ENCODE measurements at places on chromosomes 3 and 15.

DNA sequence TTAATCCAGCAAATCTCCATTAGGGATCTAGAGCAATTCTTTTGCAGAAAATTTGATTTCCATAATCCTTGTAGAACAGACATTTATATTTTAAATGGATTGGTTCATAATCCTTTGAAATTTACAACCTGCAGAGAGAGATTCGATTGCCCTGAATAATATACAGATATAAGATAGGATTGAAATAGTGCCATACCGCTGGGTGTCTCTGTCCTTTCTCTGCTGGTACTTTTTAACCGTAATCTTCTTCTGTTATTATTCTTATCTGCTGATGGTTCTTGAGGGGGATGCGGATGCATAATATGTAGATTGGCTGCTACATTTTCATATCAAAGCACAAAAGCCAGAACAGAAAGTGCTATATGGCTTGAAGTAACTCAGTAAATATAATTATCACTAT, 182.2 kb downstream of the CFAP20DC start:
- DNase-seq, result no peak

GRCh38 chr3:195508185-195508584, 34.9 kb downstream of the PPP1R2 start:
- no peak for DNase-seq

- DNase-seq, result no peak
These were observed 53.4 kb downstream of the GTF2E1 start for GRCh38 chr3:120795959-120796358.

- DNase-seq, result no peak
These were observed 772.8 kb upstream of the LMCD1 start for GRCh38 chr3:7728566-7729519.

- DNase-seq, result no peak
These were observed 24.6 kb downstream of the GLDN start for GRCh38 chr15:51366071-51366470.

DNA sequence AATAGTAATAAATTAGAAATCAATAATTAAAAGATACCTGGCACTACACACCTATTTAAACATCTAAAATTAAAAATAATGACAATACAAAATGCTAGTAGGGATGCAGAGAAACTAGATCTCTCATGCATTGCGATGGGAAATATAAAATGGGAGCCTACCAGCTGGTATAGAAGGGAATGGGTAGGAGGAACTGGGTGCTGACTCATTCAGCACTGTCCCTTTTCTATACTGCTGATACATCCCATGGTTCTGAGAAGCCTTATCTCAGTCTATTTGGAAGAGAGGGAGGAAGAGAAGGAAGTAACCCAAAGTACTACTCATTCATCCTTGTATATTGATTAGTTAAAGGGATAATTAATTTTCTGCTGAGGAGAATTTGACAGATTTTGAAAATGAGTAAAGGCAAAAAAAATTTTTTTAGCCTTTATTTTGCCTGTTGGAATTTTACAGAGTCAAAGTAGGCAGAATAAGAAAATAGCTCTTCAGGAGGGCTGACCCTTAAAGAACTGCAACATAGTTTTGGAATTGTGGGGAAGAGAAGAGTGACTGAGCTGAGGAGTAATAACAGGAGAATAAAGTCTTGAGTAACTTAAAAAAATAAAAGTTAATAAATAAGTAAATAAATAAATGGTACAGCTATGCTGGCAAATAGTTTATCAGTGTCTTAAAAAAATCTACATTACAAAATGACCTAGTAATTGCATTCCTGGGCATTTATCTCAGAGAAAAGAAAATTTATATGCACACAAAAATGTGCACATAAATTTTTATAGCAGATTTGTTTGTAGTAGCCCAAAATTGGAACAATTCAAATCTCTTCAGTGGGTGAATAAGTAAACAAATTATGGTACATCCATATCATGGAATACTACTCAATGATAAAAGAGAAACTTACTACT, 15.3 kb upstream of the BHLHE40 start:
- no peak for DNase-seq

- no peak for DNase-seq
These were observed 9.1 kb downstream of the SHOX2 start for GRCh38 chr3:158097081-158097592.

GRCh38 chr3:30864836-30865235, 29.6 kb downstream of the GADL1 start:
- DNase-seq, result no peak

- DNase-seq, result peak; percentile 53
These were observed 214.2 kb upstream of the TPM1 start for GRCh38 chr15:62828364-62828763.

GRCh38 chr3:112736805-112737566, 96.0 kb upstream of the CCDC80 start:
- DNase-seq, result no peak

DNA sequence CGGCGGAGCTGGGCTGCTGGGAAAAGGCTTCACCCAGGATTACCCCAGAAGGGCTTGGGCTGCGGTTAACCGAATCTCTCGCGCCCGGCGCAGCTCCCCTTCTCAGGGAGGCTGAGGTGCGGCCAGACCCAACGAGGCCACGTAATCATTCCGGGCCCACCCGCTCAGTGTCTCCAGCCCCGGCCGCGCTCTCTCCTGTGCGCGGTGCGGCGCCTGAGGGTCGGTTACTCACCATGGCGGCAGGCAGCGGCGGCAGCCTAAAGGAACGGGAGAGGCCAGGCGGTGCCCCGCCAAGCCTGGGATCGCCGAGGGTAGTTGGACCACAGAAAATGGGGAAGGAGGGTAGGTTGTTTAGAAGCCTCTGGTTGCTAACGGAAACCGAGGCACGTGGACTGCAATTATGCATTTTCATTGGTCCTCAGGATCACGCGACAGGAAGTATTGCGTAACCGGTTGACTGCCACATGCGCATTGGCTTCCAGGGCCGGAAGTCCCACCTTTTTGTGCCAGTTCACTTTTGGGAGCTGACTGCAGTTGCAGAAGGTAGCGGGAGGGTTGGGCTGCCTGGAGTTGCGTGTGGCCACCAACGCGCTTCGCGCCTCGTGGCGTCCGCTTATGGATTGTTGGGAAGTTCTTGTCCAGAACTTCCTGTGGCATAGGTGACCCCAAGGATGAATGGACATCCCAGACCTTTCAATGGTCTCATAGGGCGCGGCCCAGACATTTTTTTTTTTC, at the start of gene LZTFL1:
TSS of gene LZTFL1 (minus strand) at position 363 of the 735 bp plus-strand sequence. CDS start at position 235, 128 bp downstream.
- peak; percentile 87 for DNase-seq

DNA sequence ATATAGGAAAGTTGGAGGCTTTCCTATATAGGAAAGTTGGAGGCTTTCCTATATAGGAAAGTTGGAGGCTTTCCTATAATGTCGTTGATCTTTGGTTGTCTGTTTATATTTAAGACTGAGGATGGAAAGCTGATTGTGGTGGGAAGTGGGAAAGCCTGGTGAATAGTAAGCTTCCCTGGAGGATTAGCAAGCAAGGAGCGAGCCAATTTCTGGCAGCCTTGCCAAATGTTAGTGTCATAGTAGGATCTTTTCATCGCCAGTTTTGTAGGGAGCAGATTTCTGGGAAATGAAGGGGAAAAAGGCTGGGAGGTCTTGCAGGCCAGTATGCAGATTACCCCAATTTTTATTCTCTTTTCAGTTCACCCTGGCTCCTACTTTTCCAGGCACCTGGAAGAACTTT, 39.9 kb upstream of the CCNL1 start:
- DNase-seq, result no peak

- DNase-seq, result no peak
These were observed 329.1 kb downstream of the VPS13C start for GRCh38 chr15:61731099-61731498.

GRCh38 chr3:48299746-48300712, 33.4 kb downstream of the SPINK8 start:
- DNase-seq, result no peak

GRCh38 chr3:157261000-157261399, 101.1 kb upstream of the CCNL1 start:
- DNase-seq, result no peak

- no peak for DNase-seq
These were observed 65.6 kb downstream of the COL6A6 start for GRCh38 chr3:130582457-130583153.

DNA sequence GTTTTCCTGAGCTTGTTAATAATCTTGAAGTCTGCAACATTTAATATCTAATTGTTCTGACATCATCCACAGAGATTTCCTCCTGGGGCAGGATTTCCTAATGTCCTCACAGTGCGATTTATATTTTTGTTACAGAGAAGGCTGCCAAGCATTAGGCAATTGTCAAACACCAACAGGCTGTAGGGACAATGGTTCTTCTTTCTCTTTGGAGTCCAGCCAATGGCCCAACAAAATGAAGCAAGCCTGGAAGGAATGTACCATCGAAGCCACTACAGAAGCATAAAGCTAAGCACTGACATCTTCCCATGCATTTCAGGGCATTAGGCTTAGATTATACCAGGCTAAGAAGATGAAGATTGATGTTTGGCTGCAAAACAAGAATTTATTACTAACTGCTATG, 173.0 kb upstream of the FRMD4B start:
- no peak for DNase-seq

DNA sequence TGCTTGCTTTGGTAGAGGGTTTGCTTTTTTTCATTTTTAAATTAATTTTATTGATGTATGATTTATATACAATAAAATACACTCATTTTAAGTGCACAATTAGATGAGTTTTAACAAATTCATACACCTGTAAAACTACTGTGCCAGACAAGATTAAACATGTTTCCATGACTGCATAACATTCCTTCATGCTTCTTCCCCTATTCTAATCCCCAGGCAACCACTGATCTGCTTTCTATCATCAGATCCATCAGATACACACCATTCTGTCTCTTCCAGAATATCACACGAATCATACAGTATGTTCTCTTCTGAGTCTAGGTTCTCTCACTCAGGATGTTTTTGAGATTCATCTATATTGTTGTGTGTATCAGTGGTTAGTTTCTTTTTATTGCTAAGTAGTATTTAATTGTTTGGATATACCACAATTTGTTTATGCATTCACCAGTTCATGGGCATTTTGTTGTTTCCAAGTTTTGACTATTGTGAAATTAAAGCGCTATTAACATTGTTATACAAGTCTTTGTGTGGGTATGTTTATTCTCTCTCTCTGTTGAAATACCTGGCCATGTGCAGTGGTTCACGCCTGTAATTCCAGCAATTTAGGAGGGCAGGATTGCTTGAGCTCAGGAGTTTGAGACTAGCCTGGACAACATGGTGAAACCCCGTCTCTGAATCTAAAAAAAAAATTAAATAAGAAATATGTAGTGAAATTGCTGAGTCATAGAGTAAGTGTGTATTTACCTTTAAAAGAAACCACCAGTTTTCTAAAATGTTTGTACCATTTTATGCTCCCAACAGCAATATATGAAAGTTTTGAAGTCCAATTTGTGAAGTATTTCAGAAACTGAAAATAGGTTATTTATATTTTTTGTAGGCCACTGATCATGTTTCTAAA, 7.0 kb upstream of the TFG start:
- DNase-seq, result no peak

DNA sequence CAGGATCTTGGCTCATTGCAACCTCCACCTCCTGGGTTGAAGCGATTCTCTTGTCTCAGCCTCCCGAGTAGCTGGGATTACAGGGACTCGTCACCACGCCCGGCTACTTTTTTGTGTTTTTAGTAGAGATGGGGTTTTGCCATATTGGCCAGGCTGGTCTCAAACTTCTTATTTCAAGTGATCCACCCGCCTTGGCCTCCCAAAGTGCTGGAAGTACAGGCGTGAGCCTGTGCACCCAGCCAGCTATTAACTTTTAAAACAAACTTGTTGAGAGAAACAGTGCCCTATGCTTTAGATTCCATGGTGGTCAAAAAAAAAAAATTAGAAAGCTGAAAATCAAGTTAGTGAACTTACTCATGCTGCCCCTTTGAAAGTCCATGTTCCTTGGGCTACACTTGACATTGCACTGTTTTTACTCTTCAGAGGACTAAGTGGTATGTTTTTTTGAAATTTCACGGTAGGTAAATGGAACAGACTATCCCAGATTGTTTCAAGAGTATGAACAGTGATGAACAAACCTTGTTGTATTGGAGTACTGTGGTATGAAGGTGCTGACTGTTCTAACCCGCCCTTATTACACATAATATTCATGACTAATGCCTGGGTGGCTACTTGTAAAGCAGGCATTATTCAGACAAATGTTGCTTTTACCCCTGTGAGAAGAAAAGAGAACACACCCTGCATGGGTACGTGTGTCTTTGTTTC, 206.9 kb downstream of the KLHL25 start:
- DNase-seq, result no peak

DNA sequence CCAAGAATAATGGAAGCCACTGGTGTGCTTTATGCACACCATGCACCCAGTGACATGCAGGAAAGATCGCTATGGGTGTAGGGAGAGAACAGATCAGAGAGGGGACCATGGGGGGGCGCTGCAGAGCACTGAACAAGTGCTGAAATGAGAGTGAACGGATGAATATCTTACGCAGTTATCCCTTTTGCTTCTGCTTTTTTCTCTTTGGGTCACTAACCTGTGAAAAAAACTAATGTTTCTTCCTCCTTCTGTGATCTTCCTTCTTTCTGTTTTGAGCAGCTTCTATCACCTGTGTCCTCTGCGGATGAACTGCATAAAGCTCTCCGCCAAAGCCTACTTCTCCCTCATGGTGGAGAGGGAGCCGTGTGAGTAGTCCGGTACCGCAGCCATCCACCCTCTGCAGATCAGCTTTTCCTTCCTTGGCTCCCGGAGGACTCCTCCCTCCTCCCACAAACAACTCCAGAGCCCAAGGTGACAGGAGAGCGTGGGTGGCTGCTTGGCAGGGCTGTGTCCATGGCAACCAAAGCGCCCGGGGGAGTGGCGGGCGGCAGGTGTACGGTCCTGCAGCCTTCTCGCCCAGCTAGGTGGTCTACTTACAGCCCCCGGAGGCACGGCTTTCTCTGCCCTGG, 106.2 kb downstream of the DGKG start:
- DNase-seq, result no peak

DNA sequence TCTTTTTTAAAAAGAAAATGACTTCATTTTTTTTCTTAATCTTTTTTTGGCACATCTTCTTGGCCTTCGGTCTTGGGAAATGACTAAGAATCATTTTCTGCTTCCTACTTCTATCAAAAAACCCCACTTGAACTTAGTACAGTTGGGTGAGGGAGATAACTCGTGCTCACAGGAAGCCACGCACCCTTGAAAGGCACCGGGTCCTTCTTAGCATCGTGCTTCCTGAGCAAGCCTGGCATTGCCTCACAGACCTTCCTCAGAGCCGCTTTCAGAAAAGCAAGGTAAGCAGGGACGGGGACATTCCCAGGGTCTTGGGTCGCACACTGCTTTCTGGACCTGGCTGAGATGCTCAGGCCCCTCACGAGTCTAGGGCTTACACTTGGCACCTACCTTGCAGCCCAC, at the start of gene CCR4:
TSS of gene CCR4 (plus strand) at position 235 of the 402 bp plus-strand sequence. CDS start 1,779 bp downstream, outside the sequence.
- DNase-seq, result no peak

DNA sequence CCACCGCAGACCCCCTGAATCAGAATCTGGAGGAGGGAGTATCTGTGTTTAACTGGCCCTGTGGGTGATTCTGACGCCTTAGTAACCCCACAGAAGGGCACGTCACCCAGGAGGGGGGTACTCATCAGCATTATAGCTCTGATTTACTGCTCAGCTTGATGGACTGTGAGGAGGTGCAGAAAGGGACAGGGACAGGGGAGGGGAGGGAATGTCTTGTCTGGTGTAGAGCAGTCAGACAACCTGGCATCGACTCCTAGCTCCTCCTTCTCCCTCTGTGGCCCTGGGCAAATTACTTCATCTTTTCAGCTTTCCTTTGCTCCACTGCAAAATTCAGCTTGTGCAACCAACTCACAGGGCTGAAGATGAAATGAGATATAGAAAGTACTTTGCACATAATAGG, 42.3 kb upstream of the GLCE start:
- no peak for DNase-seq

GRCh38 chr3:114411811-114412803, 118.3 kb downstream of the TIGIT start:
- DNase-seq, result no peak
